ENCODE measurements at places on chromosomes 11 and 22.

DNA sequence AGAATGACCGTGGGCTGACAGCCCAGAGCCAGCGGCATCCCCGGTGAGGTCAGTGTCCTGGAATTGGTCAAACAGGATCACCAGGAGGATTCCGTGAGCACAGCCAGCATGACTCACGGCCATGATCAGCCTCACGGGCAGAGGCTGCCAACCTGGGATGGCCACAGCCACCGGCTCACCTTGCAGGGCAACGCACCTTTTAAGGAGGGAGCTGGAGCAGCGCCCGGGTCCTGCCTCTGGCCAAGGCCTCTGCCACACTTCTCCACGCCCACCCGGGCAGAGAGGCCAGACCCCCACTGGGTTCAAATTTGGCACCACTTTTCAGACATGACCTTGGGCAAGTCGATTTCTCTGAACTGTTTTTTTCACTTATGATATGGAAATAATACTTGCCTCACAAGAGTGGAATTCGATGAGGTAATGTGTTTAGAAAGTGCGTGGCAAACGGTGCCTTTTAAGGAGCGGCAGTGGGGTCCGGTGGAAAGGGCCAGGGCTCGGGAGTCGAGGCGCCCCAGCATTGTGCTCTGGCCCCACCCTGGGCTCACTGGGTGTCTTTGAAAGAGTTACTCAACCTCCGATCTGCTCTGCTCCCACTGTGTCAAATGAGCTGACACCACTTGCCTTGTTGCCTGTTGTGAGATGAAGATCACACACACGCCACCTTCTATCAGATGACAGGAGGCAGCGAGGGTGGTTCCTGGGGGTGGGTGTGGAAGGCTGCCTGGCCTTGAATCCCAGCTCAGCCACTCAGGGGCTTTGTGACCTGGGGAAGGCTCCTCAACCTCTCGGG lies 16.0 kb downstream of the TXN2 start:
- DNase-seq = no peak

DNA sequence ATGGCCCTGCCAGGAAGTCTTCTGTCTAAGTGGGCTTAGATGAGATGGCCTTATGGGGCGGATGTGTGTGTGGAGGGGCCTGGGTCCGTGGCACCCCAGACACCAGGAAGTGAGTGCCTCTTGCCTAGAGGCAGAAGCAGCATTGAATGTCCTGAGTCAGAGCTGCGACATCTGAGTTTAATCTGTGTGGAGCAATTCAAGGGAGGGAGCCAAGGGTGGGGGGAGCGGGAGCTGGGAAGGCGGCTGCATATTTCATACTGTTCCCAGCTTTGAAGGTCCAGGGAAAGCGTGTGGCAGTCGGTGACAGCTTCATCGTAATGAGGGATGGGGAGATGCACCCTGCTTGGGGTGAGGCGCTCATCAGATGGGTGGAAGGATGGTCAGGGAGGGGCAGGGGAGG lies 73.5 kb upstream of the THY1 start:
- no peak for DNase-seq

DNA sequence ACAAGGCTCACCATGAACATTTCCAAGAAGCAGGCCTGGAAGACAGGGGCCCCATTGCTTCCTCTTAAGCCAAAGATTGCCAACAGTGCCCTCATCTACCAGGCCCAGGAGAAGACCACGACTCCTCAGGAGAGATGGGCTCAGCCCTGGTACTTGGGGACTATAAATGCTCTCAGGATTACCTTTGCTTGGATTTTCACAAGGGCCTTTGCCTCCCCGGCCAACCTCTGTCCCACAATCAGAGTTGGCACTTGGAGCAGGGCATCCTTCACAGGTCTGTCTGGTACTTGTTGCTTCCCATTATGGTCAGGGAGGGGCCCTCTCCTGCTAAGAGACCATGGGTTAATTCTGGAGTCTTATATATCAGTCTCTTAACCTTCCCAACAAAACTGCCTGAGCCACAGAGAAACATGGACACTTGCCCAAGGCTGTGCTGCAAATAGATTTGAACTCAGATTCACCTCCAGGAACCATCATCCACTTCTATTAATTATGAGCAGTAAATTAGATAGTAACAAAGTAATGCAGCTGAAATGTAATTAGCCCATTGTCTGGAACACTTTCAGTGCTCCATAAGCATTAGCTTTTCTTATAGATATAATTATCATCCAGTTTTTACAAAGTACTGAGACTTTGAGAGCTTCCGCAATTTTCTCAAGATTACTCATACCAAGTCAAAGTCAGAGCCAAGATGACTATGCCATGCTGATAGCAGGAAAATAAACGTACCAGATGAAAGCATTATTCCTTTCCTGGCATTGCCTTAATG lies 33.5 kb downstream of the POU2AF3 start:
- DNase-seq = no peak

DNA sequence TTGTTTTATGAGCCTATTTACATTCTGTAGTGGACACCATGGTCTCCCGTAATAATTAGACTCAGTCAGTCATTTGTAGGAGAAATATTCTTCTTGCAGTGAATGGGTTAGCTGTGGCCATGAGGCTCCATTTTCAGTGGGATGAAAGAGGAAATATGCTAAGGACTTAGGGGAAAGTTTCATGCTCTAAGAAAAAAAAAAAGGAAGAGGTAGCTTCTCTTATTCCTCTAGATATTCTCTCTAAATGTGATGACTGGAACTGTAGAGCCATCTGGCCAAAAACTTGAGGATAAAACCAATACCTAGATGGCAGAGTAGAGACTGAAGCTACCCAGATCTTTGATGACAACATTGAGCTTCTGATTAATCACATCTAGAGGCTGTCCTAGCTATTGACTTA lies 75.8 kb upstream of the SESN3 start:
- DNase-seq = no peak

GRCh38 chr11:93783765-93784144 lies 327 bp upstream of the MED17 start:
- no peak for DNase-seq

GRCh38 chr11:126194121-126194543 lies 17.3 kb downstream of the RPUSD4 start:
- no peak for DNase-seq

DNA sequence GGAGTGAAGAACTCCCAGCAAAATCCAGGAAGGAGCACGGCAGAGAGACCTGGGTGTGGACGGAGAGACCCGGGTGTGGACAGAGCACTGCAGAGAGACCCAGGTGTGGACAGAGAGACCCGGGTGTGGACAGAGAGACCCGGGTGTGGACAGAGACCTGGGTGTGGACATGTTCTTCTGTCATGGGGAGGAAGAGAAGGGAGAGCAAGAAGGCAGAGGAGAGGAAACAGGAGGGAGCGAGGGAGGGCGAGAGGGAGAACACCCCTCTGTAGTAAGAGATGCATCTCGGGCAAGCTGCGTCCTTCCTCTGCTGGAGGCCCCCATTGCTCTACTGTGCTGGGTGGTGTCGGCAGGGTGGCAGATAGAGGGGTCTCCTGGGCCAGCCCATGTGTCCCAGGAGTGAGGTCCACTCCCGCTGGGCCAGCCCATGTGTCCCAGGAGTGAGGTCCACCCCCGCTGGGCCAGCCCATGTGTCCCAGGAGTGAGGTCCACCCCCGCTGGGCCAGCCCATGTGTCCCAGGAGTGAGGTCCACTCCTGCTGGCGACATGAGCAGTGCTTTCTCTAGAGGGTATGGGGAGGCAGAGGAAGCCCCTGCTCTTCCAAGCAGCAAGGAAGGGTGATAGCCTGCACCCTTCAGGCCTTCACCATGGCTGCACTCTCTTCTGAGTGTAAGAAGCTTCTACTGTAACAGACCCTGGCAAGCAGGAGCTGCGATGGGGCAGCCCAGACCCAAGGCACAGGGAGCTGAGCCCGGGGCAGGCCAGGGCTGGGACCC lies 934.2 kb downstream of the BRD1 start:
- no peak for DNase-seq

GRCh38 chr11:36264011-36264972 lies 24.9 kb downstream of the COMMD9 start:
- DNase-seq = no peak

GRCh38 chr11:104967534-104968354 lies 630 bp downstream of the CASP4 start:
- DNase-seq = no peak

GRCh38 chr11:7974668-7975067 lies 9.4 kb upstream of the NLRP10 start:
- DNase-seq = no peak

- DNase-seq = no peak
Measured at GRCh38 chr22:23166841-23167616, 13.3 kb upstream of the BCR start.

DNA sequence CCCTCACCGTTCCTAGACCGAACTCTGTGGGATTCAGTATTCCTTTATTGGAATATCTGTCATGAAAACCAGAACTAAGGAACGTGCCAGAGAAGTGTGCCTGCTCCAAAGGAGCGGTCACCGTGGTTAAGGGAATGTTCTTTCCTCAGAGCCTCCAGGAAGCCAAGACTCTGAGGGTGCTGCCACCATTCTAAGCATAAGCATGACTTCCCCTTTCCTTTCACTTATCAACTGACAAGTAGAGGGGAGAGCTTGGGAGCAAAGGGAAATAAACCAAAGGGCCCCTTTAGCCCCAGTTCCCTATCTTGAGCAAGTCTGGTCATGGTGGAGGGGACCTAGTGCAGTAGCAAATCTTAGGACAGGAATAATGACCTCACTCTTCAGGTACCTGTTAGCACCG lies 26.8 kb downstream of the CTR9 start:
- DNase-seq = no peak

GRCh38 chr11:102426000-102426399 lies 26.6 kb downstream of the TMEM123 start:
- no peak for DNase-seq

- DNase-seq = no peak
Measured at GRCh38 chr11:57213342-57214097, 23.5 kb downstream of the APLNR start.

DNA sequence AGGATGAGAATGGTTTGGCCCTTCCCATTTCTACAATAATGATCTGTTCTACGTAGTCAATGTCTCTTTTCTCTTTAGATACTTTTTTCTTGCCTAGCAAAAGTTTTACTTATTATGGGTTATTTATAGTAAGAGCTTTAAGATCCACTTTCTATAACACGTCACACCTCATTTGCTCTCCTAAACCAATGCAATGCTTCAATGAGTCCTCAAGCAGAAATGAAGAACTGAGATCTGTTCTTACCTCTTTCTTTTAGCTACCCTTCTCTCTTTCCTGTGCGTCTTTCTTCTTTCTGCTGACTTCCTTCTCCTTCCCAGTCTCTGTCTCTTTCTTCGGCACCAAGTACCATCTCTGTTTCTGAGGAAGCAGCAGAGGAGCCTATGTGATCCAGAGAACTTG lies 61.8 kb downstream of the SNX19 start:
- no peak for DNase-seq

GRCh38 chr11:16853266-16853665 lies 114.8 kb downstream of the C11orf58 start:
- DNase-seq = no peak

- DNase-seq = no peak
Measured at GRCh38 chr11:125892071-125892470, 4.6 kb downstream of the HYLS1 start.

DNA sequence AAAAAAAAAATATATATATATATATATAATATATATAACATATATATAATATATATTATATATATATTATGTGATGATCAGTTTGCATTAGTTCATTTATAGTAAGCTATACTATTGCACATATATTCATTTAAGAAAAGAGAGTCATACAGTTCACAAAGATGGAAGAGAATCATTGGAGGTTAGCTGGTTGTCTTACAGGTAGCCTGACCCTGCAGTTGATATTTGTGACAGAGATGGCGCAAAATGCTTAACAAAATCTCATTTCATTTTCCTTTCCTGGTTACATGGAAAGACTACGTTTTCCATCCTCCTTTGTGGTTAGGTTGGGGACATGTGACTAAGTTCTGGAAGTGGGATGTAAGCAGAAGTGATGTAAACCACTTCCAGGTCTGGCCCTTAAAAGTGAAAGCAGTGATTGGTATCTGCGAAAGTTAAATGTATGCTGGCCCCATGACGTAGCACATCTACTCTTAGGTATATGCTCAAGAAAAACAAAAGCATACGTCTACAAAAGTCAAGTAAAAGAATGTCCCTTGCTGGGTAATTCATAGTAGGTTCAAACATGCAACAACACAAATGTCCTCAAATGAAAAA lies 7.2 kb upstream of the TMEM135 start:
- no peak for DNase-seq

DNA sequence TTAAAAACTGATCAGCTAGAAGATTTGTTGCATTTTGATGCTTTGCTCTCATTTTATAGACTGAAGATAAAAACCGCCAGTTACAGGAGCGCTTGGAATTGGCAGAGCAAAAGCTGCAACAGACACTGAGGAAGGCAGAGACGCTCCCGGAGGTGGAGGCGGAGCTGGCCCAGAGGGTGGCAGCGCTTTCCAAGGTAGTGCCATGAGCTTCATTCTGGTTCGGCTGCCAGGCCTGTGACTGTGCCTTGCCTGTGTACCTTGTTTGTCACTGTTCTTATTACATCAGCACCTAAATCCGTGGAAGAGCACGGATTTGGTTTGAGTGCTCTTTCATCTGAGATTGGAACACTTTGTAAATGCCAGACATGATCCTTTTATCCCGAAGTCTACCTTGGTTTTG lies 61.4 kb downstream of the PPFIA1 start:
- no peak for DNase-seq

GRCh38 chr22:32142600-32142999 lies 16.5 kb downstream of the C22orf42 start:
- no peak for DNase-seq

- DNase-seq = no peak
Measured at GRCh38 chr11:2190657-2191471, 19.2 kb upstream of the TH start.

DNA sequence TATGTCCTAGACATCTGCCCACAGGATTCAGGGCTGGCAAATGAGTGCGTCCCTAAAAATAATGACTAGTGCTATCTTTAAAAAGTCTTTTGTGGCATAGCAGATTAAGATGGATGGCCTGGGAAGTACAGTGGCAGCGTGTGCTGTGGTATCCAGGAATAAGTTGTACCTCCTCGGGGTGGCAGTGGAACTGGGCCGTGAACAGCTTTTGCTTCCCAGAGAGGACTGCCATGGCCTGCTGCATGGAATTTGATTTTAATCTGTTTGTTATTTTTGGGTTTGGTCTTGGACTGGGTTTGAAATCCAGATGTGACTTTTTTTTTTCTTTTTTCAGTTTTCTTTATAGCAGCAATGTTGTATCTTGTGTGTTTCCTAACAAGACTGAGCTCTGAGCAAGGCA lies 71.3 kb upstream of the PARVG start:
- no peak for DNase-seq

All from GM12892 (cell line).